ENCODE measurements at places on chromosomes 12 and 14. TPM values are rescaled to one million over a fixed set of nuclear protein-coding genes. Genes with fewer than 3 reads are reported as not detected.

Gene TAS2R7
- total RNA-seq: not detected

Gene FBLN5
- total RNA-seq: 3.0 TPM

Gene KIF5A
- total RNA-seq: 0.72 TPM

Gene GLIPR1L1
- total RNA-seq: not detected

Gene CISTR
- not detected for total RNA-seq

Gene HPD
- not detected for total RNA-seq

Gene CLEC4A
- 1.4 TPM for total RNA-seq

Gene TAS2R20
- 2.2 TPM for total RNA-seq

Gene TMBIM6
- total RNA-seq: 376 TPM

Gene ANHX
- not detected for total RNA-seq

Gene PLEK2
- total RNA-seq: not detected

Gene TAS2R14
- 2.5 TPM for total RNA-seq

Gene LMNTD1
- not detected for total RNA-seq

Gene SP1
- total RNA-seq: 79.0 TPM

Gene ZDHHC22
- total RNA-seq: not detected

Gene SLC4A8
- 3.5 TPM for total RNA-seq

Gene DENND5B
- total RNA-seq: 0.76 TPM

Gene ADAMTS20
- not detected for total RNA-seq

Gene PAX9
- 0.42 TPM for total RNA-seq
